ENCODE measurements at places on chromosomes 13 and 19. TPM values are rescaled to one million over a fixed set of nuclear protein-coding genes. Genes with fewer than 3 reads are reported as not detected.

Gene ELSPBP1
- total RNA-seq, result not detected

Gene CEBPA
- under 0.01 TPM for total RNA-seq

Gene KLK8
- not detected for total RNA-seq

Gene C5AR1
- total RNA-seq, result not detected

Gene CPT1C
- total RNA-seq, result 14.2 TPM

Gene OR7A5
- not detected for total RNA-seq

Gene ZNF134
- 31.1 TPM for total RNA-seq

Gene FUZ
- 14.3 TPM for total RNA-seq

Gene KIR2DL3
- total RNA-seq, result not detected

Gene TRMT1
- total RNA-seq, result 28.3 TPM

Gene WDR62
- total RNA-seq, result 4.5 TPM

Gene DLL3
- total RNA-seq, result 0.28 TPM

Gene TMTC4
- total RNA-seq, result 13.1 TPM

Gene NLRP5
- not detected for total RNA-seq

Gene IL11
- total RNA-seq, result 14.3 TPM

GRCh38 chr13:88104576-88104975, 433.4 kb downstream of the SLITRK5 start:
- no peak for DNase-seq

GRCh38 chr13:89520468-89520867, 1827.0 kb upstream of the MIR17HG start:
- no peak for DNase-seq

GRCh38 chr19:39995794-39996193, 1.1 kb upstream of the ZNF546 start:
- no peak for DNase-seq

GRCh38 chr13:24040835-24041234, 119.7 kb upstream of the SPATA13 start:
- no peak for DNase-seq

DNA sequence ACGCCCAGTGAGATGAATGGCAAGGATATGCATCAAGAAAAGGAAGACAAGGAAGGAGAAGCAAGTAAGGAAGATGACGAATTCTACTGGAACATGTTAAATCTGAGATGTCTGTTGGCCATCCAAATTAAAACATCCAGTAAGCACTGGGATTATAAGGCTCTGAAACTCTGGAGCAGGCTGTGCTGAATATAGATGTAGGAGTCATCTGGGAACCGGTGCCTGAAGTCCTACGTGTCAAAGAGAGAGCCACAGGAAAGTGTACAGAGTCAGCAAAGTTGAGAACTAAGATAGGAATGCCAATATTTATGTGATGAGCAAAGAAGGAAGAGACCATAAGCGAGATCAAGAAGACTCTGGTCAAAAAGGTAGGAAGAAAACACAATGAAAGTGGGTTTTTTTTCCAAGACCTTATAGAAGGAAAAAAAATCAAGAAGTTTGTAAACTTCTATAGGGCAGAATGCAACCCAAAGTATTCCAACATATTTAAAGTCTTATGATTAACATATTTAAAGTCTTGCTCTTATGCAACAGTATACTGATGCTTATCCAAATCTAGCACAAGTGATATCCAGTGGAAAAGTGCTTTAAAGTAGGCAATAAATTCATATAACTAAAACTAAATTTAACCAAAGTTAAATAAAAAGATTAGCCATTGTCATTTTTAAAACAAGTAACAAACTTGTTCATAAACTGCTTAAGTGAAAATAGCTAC, 51.2 kb upstream of the EEF1AKMT1 start:
- DNase-seq, result peak; percentile 87

GRCh38 chr13:26678796-26679195, 81.8 kb downstream of the GPR12 start:
- no peak for DNase-seq

- no peak for DNase-seq
Measured at GRCh38 chr13:52003541-52003940, 7.7 kb downstream of the ATP7B start.

DNA sequence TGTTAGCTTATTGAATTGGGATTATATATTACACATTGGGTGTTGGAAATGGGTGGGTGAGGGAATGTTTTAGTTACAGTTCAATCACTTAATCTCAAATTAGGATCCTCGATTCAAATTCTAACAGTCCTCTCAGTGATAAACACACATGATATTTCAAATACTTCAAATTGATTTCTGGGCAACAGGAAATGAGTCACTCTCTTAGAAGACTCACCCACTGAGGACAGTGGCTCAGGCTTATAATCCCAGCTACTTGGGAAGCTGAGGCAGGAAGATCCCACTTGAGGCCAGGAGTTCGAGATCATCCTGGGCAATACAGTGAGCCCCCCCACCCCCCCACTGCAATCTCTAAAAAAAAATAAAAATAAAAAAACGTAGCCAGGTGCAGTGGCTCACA, 435.3 kb downstream of the KLF12 start:
- peak; percentile 44 for DNase-seq

DNA sequence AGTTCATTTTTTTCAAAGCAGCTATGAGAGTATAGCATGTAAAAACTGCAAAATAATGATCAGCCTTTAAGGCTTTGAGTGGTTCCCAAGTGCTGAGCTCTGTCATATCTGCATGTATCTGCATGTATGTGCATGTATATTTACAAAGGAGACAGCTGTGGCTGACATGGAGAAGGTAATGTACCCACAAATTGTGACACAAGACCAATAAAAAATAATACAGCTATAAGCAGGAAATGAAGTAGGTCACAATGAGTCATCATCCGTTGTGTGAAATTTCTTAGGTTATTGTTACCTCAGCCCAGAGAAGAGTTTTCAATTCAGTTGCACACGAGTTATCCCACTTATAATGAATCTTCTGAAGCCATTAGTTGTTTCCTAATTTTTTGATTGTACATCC, 60.9 kb upstream of the MED4 start:
- peak; percentile 33 for DNase-seq

GRCh38 chr13:33341861-33342452, 56.4 kb upstream of the STARD13 start:
- no peak for DNase-seq

- peak; percentile 40 for DNase-seq
Measured at GRCh38 chr19:49014123-49014869, 2.6 kb downstream of the LHB start.

- peak; percentile 10 for DNase-seq
Measured at GRCh38 chr13:49652355-49653305, 24.3 kb downstream of the ARL11 start.

DNA sequence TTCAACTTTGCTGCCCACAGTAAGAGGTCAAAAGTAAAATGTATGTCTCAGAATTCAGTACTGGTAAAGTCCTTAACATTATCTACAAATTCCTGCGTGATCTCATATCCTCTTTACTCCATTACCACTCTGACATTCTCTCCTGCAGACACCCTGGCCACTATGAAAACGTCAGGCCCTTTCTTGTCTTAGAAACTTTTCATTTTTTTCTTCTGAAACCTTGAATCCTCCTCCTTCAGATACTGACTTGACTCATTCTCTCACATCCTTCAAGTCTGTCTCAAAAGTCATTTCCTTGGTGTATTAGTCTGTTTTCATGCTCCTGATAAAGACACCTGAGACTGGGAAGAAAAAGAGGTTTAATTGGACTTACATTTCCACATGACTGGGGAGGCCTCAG, 262.3 kb downstream of the POU4F1 start:
- DNase-seq, result no peak

- no peak for DNase-seq
Measured at GRCh38 chr19:46394402-46394797, 19.0 kb downstream of the CCDC8 start.

- DNase-seq, result no peak
Measured at GRCh38 chr19:45901912-45902650, at the start of gene MYPOP. MYPOP (minus strand) TSS chr19:45902613; CDS start chr19:45901773, 840 bp downstream.

GRCh38 chr19:34345947-34346351, 19.0 kb upstream of the GPI start:
- peak; percentile 63 for DNase-seq

DNA sequence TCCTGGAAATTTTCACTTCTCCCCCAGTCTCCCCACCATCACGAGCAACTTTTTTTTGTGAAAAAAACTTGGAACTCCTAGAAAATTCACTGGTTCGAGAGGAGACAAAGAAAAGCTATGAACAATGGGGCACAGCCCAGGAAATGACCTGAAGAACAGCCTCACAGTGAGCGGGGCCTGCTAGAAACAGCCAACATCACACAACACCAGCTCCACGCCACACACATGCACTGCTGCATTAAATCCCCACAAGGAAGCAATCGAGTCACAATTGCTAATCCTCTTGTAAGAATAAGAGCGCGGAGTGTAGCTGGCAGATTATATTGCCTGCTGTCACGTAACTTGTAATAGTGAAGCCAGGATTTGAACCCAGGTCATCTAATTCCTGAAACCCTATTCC, 48.8 kb downstream of the SLC7A1 start:
- no peak for DNase-seq

DNA sequence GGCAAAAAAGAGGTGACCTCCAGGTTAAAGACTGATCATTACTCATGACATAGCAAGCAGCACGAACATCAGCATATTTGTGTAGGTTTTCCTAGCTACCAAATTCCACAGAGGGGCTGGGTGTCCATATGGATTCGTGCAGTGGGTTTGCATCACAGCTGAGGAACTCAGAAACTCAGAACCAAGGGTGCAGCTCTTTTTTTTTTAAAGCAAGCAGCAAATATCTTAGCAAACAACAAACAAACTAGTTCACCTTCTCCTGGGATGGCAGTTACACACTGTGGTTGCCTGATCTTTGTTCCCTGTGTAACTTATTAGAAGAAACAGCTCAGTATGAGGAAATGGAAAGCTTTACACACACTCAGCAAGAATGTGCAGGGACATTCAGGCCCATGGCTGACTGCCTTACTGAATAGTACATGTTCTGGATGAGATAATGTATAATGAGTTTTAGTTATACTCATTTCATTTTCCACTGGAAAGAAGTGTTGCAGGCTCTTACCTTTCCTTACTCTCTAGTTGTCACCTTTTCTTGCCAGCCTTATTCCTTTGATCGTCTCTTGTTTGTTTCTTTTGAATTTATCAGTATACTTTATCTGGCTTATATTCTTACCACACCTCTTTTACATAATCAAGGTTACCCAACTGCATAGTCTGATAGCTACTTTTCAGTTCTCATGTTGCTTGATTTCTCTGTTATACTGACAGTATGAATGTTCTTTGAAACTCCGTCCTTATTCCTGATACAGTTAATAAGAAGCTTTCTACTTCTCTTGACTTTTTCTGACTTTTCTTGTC, 4.3 kb downstream of the NDFIP2 start:
- DNase-seq, result peak; percentile 83

DNA sequence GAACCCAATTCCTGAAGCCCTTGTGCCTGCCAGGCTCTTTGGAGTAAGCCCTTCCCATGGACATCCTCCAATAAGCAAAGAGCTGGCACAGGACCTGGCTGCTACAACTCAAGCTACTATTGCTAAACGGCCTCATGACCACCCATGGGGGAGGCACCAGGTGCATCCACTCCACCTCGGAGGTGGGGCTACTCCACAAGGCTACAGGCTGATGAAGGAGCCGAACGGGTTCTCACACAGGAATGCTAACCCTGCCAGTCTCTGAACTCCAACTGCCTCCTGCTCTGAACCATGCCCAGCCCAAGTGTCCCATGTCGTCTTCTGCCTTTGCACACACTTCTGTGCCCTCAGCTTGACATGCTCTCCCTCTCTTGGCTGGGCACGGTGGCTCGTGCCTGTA, 10.0 kb downstream of the SYMPK start:
- no peak for DNase-seq

DNA sequence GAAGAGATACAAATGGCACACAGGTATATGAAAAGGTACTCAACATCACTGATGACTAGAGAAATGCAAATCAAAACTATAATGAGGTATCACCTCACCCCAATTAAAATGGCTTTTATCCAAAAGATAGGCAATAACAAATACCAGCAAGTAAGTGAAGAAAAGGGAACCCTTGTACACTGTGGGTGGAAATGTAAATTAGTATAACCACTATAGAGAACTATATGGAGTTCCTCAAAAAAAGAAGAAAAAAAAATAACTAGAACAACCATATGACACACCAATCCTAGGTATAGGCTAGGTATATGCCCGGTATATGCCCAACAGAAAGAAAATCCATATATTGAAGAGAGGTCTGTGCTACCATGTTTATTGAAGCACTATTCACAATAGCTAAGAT, 150.9 kb downstream of the VWA8 start:
- DNase-seq, result no peak

DNA sequence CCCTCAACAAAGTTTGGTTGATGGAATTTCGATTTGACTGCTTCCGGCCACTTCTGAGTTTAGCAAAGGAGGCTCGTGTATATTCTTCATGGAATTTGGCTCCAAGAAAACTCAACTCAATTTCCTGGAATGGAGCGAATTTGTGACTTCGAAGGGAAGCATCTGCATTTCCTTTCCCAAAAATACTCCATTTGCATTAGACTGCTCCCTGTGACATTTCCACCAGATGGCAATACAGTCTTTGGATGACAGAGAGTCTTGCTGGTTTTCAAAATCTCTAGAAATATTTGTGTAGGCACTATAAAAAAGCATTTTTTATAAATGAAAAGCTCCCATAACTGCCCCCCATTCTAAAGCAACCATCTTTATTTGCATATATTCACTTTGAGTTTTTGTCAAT, 4.1 kb downstream of the C1QTNF9 start:
- DNase-seq, result peak; percentile 9

DNA sequence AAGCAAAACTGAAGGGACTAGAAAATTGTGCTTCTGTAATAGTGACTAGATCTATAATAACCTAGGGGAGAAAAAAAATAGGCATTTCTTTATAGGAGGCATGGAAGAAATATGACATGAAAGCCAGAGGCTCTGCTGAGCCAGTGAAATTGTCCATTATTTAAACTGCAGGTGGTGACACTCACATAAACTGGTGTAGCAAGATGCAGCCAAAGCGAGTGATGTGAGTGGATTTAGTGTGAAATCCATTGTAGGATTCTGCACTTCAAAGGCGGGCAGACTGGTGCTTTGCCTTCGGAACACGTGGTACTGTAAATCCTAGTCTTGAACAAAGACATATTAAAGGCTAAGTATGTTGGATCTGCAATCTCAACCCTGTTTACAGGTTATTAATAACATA, 361.9 kb downstream of the TBC1D4 start:
- DNase-seq, result no peak

DNA sequence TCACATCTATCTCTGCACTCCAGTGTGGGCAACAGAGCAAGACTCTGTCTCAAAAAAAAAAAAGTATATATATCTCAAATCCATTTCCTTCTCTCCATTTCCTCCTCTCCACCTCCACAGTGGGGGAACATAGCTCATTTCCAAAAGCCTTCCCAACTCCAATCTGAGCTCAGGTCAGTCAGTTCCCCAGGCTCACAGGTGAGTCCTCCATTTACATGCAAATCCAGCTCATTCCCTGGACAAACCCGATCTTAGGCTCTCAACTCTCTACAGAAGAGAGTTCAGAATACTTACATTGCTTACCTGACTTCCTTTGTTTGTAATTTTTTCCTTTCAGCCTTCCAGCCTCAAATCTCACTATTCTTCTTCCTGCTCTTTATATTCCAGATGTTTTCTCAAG, 518.3 kb downstream of the GPC6 start:
- no peak for DNase-seq

Data from IMR-90 (cell line).